ENCODE measurements at places on chromosomes 11 and 22.

DNA sequence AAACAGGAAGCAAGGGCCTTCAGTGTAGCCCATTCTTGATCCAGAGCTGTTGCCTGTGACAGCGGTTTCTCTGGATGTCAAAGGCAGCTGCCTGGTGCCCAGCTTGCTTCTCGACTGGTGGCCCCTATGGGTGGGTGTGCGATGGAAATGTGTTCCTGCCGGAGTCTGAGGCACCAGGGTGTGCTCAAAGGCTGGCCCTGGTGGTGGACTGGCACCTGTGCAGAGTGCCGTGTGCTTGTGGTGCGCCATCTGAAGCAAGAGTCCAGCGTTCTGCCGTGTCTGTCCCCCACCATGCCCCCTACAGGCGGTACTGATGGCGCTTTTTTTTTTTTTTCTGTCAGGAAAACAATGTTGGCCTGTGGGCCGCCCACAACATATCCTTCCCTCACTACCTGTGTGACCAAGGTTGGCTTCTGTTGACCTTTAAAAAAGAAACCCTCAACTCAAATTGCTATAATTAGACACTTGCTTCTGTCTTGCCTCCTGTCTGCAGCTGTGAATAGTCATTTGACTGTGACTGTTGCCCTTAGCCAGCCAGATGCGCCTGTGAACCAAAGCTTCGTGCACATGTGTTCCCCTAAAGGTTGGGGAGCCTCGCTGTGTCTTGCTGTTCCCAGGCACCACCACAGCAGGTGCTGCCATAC, 4.7 kb upstream of the RANBP1 start:
- peak; percentile 52 for DNase-seq

DNA sequence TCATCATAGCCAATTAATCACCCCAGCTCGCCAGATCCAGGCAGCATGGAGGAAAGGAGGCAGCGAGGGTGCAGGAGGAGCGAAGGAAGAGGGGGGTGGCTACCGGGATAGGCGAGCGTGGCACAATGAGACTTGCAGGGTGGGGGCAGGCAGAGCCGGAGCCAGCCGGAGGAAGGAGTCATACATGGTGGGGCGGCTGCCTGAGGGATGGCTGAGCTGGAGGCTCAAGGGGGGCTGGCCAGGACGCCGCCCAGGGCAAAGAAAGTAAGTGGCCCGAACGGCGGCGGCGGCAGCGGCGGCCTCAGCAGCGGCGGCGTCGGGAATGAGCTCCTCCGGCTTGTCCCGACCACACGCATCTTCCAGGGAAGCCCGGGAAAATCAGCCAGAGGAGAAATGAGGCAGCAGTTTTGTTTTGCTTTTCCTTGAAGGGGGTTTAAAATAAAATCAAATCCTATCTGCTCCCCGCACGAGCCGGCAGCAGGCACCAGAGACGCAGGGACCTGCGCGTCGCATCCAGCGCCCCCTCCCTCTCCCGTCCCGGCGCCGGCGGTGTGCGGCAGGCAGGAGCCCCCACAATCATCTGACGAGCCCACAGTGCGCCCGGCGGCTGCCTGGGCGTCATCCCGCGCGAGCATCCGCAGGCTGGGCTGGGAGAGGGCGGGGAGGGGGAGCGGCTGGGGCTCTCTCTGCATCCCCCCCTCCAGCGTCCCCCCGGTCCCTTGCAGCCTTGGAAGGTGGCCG, 263.6 kb downstream of the CTTN start:
- DNase-seq: no peak

GRCh38 chr11:28227460-28227859, 119.3 kb downstream of the METTL15 start:
- DNase-seq: no peak

GRCh38 chr22:43521716-43522115, 109.9 kb downstream of the MPPED1 start:
- DNase-seq: no peak

DNA sequence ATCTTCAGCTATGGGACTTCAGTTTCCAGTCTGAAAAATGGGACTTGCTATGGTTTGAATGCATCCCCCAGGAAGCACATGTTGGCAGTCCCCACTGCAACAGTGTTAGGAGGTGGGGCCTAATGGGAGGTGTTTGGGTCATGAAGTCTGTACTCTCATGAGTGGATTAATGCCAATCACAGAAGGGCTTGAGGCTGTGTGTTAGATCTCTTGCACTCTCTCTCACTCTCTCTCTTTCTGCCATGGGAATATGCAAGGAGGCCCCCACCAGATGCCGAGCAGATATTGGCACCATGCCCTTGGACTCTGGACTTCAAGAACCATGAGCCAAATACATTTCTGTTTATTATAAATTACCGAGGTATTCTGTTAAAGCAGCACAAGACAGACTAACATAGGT, 7.8 kb upstream of the AP1B1 start:
- no peak for DNase-seq

DNA sequence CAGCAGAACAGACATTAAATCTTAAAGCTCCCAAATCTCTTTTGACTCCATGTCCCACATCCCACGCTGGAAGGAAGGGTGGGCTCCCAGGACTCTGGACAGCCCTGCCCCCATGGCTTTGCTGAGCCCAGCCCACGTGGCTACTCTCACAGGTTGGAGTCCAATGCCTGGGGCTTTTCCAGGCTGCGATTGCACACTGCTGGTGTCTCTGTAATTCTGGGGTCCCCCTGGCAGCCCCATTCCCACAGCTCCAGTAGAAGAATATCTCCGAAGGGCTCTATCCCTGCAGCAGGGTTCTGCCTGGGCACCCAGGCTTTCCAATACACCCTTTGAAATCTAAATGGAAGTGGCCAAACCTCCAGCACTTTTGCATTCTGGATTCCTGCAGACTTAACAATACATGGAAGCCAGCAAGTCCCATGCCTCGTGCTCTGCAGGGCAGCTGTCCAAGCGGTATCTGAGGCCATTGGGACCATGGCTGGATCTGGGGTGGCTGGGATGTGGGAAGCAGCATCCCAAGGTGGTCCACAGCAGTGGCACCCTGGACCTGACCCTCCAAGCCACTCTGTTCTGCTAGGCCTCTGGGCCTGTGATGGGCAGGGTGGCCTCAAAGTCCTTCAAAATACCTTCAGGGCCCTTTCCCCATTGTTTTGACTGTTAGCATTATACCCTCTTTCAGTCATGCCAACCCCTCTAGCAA, 47.9 kb upstream of the TH start:
- DNase-seq: no peak

GRCh38 chr11:111982541-111983186, 42.5 kb upstream of the DLAT start:
- no peak for DNase-seq

- no peak for DNase-seq
These were observed 353.8 kb downstream of the DDX10 start for GRCh38 chr11:109018639-109019038.

- no peak for DNase-seq
These were observed 44.0 kb downstream of the XKR3 start for GRCh38 chr22:16781074-16781763.

GRCh38 chr22:45867906-45868555, 108.9 kb downstream of the WNT7B start:
- no peak for DNase-seq

- DNase-seq: no peak
These were observed 3.0 kb downstream of the CBLIF start for GRCh38 chr11:59842316-59842715.

DNA sequence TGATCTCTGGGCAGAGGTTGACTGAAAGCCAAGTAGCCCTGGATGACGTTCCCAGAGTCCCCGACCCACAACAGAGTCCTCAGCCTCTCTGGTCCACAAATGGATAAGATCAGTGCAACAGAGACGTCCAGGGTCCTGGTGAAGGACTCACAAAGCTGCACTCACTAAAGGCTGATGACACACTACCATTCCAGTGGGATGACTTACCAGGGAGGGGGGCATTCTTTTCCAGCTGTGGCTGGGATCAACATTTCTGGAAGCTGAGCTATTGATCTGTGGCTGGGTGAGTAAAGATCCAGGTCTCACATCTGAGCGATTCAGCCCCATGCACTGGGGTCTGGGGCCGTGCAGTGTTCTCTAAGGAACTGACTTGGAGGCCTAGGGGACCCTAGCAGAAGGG, 296.2 kb downstream of the NTM start:
- DNase-seq: no peak

DNA sequence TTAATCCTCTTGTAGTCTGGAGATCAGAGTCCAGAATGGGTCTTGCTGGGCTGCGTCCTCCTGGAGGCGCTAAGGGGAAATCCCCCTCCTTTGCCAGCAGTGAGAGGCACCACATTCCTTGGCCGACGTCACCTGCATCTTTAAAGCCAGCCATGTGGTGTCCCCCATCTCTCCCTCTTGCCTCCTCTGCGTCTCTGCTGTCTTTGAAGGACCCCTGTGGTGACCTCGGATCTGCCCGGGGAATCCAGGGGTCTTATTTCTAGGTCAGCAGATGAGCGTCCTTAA, 27.2 kb upstream of the PARVB start:
- DNase-seq: no peak

DNA sequence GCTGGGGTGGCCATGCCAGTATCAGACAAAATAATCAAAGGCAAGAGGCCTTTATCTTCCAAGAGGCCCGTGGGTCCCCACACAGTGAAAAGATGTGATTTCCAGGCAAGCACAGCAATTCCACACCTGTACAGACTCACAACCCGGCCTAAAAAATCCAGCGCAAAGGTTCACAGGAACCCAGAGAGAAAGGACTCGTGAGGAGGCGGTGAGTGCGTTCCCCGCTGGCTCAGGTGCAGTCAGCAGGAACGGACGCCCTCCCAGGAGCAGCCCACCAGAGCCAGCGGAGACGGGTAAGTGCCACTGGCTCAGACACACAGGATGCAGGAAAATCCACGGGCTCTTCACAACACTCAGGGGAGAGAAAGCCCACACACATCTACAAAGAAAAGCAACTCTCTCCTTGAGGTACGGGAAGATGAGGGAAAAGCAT, 4.4 kb downstream of the TOLLIP start:
- DNase-seq: no peak

DNA sequence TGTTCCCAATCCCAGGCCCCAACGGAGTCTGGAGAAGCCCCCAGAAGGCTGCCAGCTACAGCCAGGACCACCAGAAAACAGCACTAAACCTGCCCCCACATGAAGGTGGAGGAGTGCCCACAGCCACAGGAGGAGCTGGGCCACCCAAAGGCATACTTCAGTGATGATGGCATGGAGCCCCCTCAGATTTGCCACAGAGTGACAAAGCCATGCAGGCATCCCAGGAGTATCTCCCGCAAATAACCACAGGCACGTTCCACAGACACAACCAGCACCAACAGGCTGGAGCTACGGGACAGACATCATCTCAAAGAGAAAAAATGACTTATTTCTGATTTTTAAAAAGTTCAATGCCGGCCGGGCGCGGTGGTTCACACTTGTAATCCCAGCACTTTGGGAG, 10.6 kb downstream of the CARS1 start:
- no peak for DNase-seq

DNA sequence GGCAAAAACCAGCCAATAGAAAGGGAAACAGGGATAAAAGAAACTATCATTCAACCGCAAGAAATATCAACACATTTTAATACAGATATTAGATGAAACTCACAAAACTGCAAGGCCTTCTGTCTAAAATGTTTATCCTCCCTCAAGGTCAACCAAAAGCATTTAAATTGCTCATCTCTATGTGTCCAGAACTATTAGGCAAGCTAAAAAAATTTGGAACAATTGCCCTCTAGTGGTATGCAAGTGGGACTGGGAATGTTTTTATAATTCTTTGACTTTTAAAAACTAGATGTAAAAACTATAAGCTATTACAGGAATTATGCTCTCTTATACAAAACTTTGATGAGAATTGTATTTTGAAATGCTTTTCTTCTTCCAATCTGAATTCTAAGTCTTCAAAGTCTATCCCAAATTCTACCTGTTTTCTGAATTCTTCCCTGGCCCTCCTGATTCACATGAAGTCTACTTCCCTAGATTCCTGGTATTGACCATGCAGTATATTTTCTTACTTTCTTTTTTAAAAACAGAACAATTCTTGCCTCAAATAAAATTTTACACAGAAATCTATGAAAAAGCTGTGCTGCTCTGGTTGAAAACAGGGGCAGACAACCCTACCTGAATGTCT, 4.9 kb downstream of the CWC15 start:
- no peak for DNase-seq

GRCh38 chr11:121198491-121198890, 94.1 kb upstream of the SC5D start:
- no peak for DNase-seq

DNA sequence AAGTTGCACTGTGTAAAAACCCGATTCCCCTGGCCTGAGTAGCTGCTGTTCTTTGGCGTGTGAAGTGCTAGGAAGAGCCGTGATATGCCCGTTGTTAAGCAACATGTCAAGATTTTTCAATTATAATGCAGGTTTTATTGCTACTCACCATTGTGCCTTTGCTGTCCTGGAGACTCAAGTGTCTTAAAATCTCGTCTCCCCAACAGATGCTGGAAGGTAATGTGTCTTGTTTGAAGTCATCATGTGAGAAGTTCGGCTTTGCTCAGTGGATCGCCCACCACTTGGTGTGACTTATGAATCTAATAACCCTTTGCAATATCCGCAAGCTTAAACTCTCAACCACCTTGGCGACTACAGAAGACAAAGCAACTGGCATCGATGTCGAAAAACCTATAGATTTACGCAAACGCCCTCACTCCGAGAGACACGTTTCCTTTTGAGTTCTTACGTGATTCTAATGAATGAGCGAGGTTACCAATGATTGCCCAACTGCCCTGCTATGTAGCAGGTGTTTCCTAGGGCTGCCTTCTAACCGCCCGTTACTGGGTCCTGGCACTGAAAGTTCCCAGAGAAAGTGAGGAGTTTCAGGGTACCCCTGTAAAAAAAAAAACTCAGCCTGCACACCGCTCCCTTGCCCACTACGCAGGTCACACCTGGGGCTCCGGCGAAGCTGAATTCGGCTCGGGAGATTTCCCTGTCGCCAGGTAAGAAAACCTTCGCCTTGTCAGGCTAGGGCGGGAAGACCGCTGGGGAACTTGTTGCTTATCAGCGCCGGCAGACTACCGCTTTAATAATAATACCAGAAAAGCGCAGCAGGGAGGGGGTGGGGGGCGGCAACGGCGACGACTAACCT, 21.2 kb upstream of the BDNF start:
- DNase-seq: no peak

- DNase-seq: no peak
These were observed 16.2 kb downstream of the BAD start for GRCh38 chr11:64268025-64268892.

GRCh38 chr11:117052196-117053149, 45.8 kb downstream of the SIK3 start:
- DNase-seq: no peak

DNA sequence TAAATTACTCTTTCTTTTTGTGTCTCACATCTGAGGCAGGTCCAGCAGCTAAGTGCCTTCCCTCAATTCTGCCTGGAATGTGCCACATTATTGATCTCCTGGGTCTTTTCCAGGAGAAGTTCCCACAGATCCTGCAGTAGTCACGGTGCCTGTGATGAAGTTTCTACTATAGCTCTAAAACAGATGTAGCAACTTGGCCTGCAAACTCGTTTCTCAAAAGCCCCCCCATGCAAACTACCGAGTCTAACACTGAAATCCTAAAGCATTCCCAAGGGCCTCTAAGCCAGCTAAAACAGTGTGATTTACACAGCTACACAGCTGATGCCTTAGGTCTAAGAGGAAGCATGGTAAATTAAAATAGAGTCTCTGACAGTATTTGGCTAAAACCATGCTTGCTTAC, 54.3 kb downstream of the DDI1 start:
- DNase-seq: no peak
